ENCODE measurements at places on chromosomes 7 and 10.

DNA sequence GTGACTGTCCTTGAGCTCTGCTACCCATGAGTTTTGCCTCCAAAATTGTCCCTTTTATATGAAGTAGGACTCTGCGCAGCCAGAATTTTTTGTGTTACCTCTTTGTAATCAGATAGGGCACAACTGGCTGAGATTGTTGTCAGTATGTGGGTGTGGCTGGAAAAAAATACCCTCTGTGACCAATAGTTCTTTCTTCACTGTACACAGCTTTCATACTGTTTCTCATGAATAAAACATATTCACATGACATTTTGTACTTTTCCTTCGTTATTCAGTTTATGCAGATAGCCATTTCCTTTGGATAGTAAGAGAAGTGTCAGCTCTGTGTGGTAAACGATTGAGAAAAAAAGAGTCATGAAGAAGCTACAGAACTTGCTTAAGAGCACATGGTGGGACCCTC, 49.6 kb upstream of the WNT8B start:
- no peak for DNase-seq

GRCh38 chr7:100475549-100475948, 3.5 kb downstream of the TSC22D4 start:
- DNase-seq = peak; percentile 21

GRCh38 chr7:55122263-55122662, 103.4 kb downstream of the EGFR start:
- no peak for DNase-seq

GRCh38 chr7:158048569-158048968, 539.1 kb downstream of the PTPRN2 start:
- DNase-seq = no peak

- no peak for DNase-seq
These were observed 83.9 kb upstream of the FGFR2 start for GRCh38 chr10:121681997-121682687.

- DNase-seq = no peak
These were observed 38.2 kb downstream of the MYL10 start for GRCh38 chr7:101590663-101591435.

- DNase-seq = no peak
These were observed 196.9 kb upstream of the CDCA7L start for GRCh38 chr7:22142572-22142971.

- no peak for DNase-seq
These were observed 8.4 kb downstream of the SFRP5 start for GRCh38 chr10:97763411-97763810.

GRCh38 chr10:101839416-101840063, 4.1 kb downstream of the KCNIP2 start:
- peak; percentile 51 for DNase-seq

- no peak for DNase-seq
These were observed 7.9 kb upstream of the ZFYVE27 start for GRCh38 chr10:97729014-97729413.

- DNase-seq = no peak
These were observed 150.1 kb downstream of the SNX10 start for GRCh38 chr7:26441611-26442277.

DNA sequence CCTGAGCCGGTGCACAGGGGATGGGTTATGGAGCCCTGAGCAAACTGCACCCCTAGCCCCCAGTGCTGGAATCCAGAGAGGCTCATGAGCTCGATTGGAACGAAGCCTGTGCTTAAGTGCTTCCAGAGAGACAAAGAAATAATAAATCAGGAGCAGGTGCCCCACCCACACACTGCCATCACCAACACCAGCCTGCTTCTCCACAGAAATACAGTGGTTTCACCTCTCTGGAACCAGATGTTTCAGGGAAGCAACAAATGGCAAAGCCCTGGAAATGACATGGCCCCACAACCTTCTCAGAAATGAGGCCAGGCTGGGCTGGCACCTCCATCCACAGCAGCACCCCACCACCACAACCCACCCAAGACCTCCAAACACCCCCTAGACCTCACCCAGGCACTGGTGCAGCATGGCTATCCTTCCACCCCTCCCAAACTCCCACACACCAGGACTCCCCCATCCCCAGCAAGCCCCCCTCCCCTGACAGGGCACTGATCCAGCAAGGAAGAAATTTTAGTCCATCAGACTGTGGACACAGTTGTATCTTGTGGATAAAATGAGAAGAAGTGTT, 4.1 kb upstream of the SLC18A3 start:
- no peak for DNase-seq

DNA sequence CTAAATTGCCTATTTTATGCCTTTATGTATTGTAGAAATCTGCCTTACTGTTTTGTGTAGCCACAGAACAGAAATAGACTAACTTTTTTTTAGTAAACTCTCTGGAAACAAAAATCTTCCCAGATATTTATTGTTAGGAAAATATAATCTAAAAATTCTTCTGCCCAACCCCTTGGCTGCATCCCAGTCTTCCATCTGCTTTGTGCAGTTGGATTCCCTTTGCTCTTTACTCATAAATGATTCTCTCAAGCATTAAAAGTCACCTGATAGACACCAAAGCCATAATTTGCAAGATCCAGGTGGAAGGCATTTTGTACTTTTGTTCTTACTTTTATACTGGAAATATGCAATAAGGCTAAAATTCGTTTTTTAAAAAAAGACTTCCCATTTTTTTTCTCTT, 6.1 kb upstream of the CAV2 start:
- no peak for DNase-seq

DNA sequence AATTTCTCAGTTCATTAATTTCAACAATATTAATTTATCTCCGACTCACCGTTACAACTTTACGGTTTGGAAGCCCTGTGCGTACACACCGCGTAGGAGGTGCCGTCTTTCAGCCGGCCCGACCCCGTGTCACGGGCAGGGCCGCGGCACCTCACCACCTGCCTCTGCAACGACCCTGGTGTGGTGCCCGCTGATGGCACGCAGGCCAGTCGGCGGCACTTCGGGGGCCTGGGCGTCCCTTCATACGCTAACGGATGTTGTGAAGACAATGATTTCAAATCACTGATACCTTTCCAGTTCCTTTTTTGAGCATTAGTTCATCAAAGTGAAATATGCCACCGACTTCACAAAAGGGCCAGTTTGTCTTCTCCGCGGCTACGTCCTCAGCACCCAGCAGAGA, 125.3 kb downstream of the EBF3 start:
- no peak for DNase-seq

DNA sequence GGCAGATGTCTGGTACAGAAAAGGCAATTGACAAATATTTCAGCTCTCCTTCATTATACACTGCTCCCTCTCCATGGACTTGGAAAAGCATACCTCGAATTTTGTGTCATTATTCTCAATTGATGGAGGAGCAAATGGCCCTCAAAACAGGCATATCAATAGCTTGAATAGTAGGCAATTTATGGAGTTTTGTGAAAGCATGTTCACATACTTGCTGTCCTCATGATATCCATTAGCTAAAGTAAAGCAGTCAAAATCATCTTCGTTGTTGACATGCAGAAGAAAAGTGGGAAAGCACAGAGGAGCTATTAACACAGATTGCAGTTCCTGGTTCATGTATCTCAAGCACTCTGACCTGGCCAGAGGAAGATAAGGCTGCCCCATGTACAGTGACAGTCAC, 472.8 kb downstream of the CCSER2 start:
- no peak for DNase-seq

DNA sequence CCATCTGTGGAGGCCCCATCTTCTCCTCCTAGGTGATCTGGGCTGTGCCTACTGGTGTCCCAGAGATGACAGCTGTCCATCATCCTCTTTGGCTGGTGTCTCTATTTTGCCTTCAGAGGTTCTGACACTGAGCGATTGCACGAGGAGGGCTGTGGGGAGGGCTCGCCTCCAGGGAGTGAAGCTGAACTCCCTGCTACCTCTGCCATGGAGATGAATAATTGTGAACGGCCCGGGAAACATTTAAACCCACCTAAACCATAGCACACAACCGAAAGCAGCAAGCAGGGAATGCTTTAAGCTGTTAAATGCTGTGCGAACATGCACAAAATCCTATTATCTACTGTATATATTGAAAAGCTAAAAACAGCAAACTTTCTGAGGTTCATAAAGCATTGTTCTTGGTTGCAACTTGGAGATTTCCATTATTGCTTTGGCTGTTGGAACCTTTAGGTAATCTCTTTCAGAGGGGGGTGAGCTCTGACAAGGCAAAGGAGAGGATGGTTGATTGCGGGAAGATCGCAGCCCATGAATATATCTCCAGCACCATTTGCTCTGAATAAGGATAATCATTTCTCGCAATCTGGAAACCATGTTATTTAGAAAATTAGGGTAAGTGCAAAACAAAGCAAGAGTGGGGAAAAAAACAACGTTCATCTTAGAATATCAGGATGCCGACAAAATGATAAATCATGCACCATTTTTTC, 507.6 kb downstream of the GALNT17 start:
- no peak for DNase-seq

DNA sequence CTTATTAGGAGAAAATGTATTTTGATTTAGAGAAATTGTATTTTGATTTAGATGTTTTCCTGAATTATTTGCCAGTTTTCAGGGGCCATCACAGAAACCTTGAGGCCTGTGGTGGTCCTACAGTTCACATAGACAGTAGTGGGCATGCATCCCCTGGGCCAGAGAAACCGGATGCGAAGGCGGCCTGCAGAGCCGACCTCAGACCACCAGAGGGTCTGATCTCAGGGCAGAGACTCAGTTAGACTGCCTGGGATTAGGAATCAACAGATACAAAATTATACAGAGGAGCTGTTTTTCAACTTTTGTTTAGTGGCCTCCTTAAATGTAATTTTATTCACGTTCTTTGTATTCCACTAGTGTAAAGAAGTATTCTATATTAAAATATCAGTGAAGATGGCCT, 158.4 kb downstream of the PAXIP1 start:
- DNase-seq = no peak

- no peak for DNase-seq
These were observed 398.9 kb downstream of the PHTF2 start for GRCh38 chr7:78197447-78197846.

- DNase-seq = no peak
These were observed 189.2 kb downstream of the FAM107B start for GRCh38 chr10:14585287-14586193.

DNA sequence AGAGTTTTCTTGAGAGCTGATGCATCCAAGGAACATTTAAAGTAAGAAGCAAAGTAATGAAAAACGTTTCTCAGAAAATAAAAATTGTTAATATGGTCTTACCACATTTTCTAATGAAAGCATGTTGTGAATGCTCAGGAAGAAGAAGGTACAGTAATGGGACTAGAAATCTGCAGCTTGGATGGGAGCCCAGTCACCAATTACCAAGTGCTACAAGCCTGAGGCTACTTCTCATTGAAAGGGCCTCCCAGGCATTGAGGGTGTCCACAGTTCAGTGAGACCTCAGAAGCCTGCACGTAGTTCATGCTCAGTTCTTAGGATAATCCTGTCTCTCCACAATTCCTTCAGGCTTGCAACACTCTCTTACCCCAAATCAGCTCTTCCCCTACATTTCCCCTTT, 17.6 kb downstream of the PTN start:
- no peak for DNase-seq

DNA sequence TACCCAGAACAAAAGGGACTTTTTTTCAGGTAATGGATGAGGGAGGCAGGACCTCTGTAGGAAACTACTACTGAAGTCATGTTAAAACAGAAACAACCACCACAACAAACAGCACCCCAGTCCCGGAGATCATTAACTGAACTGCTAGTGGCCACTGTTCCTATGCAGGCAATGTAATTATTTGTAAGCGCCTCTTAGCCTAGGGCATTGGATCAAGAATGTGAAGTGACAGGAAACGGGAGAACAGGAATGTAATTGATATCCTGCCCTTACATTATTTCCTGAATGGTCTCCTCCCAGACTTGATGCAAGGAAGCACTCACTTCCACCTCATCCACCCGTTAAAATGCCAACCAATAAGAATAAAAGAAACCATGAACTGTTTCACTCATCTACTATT, 16.7 kb upstream of the GAD2 start:
- no peak for DNase-seq

DNA sequence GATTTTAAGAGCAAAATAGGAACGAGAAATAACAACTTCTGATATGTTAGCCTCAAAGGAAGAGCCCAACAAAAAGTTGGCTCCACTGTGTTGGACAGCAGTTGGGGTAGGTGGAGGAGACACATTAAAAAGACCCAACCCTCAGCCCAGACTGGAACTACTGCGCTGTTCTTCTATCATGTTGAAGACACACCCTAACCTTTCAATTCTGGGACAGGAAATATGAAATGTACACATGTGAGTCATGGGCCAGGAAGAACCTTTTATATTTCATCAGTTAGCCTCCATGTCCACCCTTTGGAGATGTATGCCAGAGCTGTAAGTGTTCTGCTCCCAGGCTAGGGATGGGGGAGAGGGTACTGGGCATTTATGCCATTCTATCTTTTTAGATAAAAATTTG, 22.1 kb downstream of the CLDN12 start:
- no peak for DNase-seq

GRCh38 chr7:133912916-133913697, 214.0 kb upstream of the LRGUK start:
- DNase-seq = no peak

DNA sequence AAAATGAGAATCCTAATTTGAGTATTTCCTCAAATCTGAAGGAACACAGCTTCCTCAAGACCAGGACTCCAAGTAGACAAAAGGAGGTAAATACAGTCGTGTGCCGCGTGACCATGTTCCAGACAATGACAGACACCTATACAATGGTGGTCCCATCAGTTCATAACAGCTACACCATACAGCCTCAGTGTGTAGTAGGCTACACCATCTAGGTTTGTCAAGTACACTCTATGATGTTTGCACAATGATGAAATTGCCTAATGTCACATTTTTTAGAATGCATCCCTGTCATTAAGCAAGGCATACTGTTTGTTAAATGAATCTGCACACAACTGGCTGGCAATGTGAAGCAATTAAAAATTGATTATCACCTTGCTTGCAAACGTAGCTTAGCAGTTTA, 107.9 kb downstream of the PROSER2 start:
- DNase-seq = no peak

DNA sequence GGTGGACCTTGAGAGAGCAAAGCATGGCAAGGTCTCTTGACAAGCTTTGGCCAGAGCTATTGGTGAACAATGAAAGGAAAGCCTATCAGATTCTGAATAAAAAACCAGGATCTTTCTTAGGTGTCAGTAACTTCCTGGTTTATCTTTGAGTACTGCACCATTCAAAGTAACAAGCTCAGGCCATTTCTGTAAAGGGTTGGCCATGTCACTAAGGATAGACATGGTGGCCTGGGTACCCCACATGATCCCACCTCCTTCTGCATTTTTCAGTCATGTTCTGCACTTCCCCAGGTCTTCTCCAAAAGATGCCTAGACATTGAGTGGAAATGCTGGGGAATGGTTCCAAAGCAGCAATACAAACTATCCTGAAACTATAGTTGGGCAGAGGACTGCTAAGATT, 242.0 kb downstream of the ARHGAP12 start:
- DNase-seq = no peak
